RWPE2 (cell line): ENCODE measurements at places on chromosomes 3 and 15.
A peak's percentile ranks its signal among the peaks of the same experiment; 100 is the strongest.

- peak; percentile 96 for DNase-seq
Measured at GRCh38 chr15:67174864-67175573, 79.4 kb downstream of the AAGAB start.

DNA sequence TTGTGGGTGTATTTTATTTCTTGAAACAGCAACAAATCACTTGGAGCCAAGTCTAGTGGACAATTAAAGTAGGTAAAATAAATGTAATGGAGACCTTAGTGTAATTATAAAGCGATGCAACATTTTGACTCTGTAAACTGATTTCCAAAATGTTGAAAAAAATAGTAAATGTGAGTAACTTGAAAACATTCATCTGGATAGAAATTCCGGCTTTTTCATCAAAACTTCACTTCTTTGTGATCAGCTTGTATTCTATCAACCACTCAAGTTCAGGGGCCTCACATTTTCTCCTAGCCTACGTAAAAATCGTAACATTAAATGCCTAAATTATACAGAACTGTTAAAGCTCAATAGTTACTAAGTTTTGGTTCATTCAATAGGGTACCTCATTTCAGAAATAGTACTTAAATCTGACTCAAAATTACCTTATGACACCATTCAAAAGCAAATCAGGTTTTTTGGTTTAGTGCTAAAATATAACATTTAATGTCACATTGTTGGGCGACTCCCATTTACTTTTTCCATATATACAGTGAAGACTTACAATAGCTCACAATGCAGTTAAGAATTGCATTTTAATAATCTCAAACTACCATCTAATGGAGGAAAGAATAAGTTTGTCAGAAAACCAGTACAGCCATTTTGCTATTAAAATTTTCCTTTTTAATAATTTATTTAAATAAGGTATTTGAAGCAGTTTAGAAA is 12.7 kb downstream of the CCNL1 start:
- no peak for DNase-seq

DNA sequence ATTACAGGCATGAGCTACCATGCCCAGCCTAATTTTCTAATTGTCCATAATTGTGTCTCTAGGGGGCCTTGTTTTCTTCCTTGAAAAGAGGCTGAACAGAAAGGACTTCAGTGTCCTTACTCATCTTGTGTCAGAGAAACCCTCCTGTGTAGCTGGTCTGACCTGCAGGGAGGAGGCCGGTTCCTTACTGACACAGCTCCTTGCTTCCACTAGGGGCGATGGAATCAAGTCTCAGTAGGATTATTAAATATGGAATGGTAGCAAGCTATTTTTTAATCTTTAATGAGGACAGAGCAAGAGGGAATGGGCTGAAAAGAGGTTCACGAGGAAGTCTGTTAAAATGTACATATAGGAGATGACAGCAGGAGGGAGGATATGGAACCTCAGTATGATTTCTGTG is 8.6 kb downstream of the LPCAT4 start:
- no peak for DNase-seq

GRCh38 chr3:64828276-64828675 is 140.5 kb upstream of the ADAMTS9 start:
- no peak for DNase-seq

GRCh38 chr3:66938338-66938963 is 59.7 kb upstream of the KBTBD8 start:
- DNase-seq = no peak
